ENCODE measurements at places on chromosomes 6 and 20.

GRCh38 chr6:141735126-141735525 is 397.6 kb upstream of the GJE1 start:
- no peak for DNase-seq

DNA sequence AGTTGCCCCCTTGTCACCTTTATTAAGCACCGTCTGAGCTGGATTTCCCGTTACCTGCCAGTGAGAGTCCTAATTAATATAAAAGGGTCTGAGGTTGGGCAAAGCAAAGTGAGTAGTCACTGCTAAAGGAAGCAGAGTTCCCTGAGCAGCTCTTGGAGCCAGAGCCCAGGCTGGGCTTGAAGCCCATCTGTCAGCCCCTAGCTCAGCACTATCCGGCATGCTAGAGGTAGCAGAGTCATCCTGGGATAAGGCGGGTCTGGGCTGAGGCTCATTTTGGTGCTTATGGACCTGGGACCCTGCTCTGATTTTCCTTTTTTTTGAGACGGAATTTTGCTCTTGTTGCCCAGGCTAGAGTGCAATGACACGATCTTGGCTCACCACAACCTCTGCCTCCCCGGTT is 46.2 kb downstream of the ADNP start:
- DNase-seq = no peak

- peak; percentile 67 for DNase-seq
These were observed 107.9 kb downstream of the MAP3K7 start for GRCh38 chr6:90478789-90479602.

DNA sequence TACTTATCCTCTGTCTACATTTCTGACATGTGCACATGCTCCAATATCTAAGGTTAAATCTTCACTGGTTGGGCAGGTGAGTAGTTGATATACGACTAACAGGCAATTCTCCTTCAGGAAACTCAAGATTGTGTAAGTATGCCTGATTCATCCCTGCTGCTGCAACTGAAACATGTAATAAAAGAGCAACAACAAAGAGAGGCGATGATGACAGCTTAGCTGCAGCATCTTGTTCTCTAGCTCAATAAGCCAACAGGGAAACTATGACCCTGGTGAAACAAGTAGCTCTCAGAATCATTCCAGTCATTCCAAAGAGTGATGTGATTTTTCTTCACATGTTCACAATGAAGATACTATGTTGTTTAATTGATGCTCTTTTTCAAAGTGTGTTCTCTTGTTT is 74.4 kb downstream of the ELOVL4 start:
- no peak for DNase-seq

DNA sequence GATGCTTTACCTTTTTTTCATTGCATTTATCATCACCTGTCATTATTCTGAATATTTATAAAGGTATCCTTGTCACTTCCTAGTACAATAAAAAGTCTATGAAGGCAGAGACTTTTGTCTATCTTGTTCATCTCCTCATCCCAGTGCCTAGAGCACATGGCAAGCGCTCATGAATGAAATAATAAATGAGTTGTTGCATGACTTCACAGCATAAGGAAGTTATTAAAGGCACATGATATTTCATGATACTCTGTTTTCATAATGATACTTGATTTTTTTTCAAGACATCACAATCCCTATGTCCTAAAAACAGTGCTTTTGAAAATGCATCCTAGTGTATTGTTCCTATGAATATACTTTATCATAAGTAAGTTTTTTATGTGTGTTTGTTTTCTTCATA is 310.6 kb upstream of the RSPO3 start:
- DNase-seq = no peak

- DNase-seq = no peak
These were observed 1230.3 kb upstream of the CITED2 start for GRCh38 chr6:140604786-140605185.
